B cell (primary cell): ENCODE measurements at places on chromosomes 7 and 10.

GRCh38 chr7:150968734-150969372 lies 9.3 kb downstream of the KCNH2 start:
- no peak for DNase-seq

DNA sequence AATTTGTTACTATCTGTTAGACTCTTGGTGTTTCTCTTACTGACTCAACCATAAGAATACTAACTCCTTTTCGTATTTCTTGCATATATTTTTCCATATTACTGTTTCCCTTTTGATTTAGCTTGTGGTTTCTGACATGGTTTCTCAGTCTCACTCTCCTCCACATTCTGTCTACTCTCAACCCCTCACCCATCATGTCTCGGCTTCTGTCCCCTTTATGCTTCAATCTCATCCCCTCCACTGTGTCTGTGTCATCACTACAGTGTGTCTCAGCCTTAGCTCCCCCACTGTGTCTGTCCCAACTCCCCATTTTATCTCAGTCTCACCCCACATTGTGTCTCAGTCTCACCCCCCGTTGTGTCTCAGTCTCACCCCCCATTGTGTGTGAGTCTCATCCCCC lies 126.9 kb downstream of the VIPR2 start:
- DNase-seq, result no peak

GRCh38 chr10:8583096-8583495 lies 528.6 kb downstream of the GATA3 start:
- DNase-seq, result no peak

DNA sequence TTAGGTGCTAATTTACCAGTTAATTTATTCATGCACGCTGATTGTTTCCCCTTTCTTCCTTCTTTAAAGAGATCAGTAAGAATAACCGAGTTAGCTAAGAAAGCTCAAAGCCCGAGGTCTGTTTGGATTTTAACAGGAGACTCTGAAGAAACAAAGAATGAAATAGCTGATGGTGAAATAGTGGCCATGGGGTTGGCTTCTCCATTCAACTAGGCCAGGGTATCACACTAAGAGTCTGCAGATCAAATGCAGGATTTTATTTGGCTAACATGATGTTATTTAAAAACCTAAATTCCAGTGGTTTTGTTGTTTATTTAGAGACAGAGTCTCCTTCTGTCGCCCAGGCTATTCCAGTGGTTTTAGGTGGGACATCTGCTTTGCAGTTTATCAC lies 65.2 kb upstream of the SYPL1 start:
- DNase-seq, result no peak

GRCh38 chr10:70254778-70255328 lies 21.6 kb upstream of the PPA1 start:
- no peak for DNase-seq

GRCh38 chr10:16570731-16571130 lies 49.1 kb upstream of the C1QL3 start:
- DNase-seq, result no peak

GRCh38 chr7:18224138-18224537 lies 196.5 kb upstream of the PRPS1L1 start:
- no peak for DNase-seq

DNA sequence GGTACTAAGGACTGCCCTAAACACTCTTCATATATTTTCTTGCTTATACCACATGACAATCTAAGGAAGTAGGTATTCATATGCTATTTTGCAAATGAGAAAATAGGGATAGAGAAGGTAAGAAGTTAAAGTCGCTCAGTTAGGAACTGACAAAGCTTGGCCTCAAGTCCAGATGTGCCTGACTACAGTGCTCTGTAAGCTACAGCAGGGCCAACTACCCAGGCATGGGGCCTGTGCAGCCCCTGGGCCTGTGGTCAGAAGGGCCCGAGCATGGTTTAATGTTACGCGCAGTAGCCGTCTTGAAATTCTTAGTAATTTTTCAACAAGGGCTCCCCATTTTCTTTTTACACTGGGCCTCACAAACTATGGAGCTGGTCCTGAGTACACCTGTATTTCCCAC lies 146.2 kb downstream of the GLI3 start:
- no peak for DNase-seq

- no peak for DNase-seq
These were observed 1.4 kb downstream of the HSPA12A start for GRCh38 chr10:116740971-116741370.

DNA sequence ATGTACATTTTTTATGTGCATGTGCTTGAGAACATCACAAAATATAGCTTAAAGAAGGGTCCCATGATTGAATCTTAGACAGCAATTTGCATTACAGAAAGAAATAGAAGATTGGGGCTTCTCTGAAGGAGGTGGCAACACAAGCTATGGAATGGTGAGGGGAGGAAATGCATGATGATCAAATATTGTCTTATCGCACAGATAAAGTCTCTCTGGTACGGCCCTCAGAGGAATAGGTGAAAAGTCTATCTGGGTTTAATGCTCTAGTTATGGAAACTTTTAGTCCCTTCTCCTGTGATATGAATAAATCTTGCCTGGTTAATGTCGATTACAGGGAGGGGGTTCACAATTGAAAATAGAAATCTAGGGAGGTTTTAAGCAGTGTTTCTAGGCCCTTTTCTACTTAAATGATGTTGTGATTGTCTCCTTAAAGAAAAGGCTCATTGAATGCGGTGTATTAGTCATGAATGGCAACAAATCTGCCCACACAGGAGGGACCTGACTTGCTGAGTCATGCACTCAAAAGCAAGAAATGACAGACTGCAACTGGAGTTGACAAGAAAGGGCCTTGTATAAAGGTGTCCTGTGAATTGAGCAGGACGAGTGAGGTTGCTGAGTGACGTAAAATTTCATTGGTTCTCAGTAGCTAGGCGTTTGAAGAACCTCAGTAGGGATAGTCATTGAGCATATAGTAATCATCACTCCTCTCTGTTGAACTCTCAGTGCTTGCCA lies 133.4 kb upstream of the CSTF2T start:
- DNase-seq, result no peak

DNA sequence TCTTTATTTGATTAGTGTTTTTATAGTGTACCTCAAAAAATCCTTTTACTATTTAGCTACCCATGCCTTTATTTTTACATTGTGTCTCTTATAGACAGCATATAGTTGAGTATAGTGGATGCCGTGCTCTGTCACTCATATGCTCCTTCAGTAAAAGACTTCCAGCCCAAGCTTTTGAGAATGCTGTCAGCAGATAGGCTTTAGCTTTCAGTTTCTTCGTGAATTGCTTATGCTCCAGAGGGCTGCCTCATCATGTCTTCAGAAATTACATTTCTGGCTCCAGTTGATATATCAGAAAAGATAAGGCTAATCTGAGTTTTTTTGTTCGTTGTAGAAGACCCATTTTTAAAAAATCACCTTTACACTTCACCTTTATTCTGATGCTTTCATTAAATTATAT lies 332.0 kb downstream of the NXPH1 start:
- no peak for DNase-seq

- DNase-seq, result no peak
These were observed 427.7 kb downstream of the RPS24 start for GRCh38 chr10:78461333-78461732.
